ENCODE measurements at places on chromosomes 1 and 21.

- no peak for DNase-seq
These were observed 8.0 kb downstream of the BATF3 start for GRCh38 chr1:212691561-212692071.

- peak; percentile 14 for DNase-seq
These were observed 65.4 kb downstream of the RPE65 start for GRCh38 chr1:68384321-68384813.

DNA sequence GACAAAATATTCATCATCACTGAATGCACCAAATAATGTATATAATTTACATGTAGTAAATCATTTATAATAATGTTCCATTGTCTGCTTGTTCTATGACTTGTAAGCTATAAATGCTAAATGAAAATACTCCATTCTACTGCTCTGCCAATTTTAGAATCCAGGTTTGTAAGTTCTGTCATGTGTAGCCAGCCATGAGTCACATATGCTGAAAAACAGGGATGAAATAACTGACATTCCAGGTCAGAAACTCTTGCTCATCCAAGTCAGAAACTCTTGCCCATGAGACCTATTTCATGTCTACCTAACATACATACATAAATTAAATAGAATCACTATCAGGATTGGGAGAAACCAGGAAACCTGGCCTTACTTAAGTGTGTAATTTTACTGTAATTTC lies 95.6 kb downstream of the ASH1L start:
- no peak for DNase-seq

DNA sequence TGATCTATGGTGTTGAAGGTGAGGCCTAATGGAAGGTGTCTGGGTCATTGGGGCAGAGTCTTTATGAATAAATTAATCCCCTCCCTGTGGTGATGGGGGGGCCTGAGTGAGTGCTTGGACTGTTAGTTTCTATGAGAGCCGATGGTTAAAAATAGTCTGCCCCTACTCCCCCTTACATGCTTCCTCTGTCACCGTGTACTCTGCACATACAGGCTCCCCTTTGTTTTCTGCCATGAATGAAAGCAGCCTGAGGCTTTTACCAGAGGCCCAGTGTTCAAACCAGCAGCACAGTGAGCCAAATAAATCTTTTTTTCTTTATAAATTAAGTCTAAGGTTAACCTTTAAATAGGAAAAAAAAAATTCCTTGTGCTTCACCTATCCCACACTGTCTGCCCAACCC lies 657.0 kb downstream of the AMY1C start:
- DNase-seq: no peak

GRCh38 chr1:206970446-206970845 lies at the start of gene FCAMR:
FCAMR (minus strand) TSS chr1:206970460; CDS start chr1:206970125, 335 bp downstream.
- no peak for DNase-seq

DNA sequence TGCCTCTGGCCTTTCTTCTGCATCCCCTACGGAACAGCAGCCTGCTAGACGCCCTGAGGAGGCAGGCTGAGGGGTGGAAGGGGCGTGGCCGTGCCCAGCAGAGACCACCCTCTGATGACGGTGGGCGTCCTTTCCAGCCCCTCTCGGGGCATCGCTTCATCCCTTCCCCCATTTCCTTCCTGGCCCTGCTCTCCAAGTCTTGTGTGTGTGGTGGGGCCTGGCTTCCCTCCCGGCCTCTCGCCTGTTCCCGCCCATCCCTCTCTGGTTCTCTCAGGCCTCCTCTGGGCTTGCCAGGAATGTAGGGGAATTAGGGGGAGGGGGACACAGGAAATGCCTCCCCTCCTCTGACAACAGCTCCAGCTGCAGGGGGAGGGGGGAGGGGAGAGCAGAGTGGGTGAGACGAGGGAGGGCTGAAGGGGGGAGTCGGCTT lies 51.1 kb downstream of the SKI start:
- no peak for DNase-seq

DNA sequence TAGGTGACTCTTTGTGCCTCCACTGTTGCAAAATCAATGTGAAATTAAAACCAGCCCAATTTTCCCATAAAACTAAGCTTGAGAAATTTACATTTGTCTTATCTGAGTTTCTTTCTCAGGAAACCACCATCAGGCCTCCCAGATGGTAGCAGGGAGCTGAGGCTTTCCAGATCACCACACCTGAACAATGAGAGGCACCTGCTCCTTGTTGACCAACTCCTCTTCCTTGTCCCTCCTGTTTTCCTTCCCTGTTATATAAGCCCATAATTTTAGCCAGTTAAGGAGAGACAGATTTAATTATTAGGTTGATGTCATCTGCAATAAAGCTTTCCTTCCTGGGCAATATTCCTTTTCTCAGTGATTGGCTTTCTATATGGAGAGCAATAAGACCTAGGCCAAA lies 32.0 kb upstream of the C1orf185 start:
- no peak for DNase-seq

GRCh38 chr1:8439015-8439702 lies 121.2 kb downstream of the SLC45A1 start:
- DNase-seq: no peak

DNA sequence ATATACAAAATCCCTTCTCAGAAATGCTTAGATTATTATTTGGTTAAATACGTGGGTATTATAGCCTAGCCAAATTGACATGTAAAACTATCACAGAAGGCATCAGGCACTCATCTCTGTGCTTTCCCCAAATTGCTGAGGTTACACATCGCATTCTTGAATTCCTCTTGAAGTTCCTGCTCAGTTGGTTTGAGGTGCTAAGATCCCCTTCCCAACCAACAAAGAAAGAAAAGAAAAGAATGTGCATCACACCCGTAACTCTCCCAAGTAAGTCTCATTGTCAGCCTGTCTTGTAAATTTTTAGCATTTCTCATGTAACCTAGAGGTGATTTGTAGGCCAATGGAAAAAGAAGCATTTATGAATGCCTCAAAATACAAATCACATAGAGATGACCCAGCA lies 539.2 kb upstream of the PRMT6 start:
- DNase-seq: no peak

DNA sequence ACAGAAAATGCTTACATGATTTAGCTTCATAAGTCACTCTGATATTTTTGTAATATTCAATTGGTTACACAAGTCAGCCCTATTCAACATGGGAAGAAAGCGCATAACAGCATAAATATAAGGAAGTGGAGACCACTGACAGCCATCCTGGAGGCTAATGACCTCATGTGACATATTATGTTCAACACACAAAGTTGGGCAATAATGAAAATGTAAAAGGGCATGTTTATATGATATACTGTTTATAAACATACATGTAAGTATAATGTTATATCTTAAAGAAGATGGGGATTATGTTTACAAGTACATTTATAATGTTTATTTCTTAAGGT lies 30.2 kb downstream of the EVI5 start:
- no peak for DNase-seq

DNA sequence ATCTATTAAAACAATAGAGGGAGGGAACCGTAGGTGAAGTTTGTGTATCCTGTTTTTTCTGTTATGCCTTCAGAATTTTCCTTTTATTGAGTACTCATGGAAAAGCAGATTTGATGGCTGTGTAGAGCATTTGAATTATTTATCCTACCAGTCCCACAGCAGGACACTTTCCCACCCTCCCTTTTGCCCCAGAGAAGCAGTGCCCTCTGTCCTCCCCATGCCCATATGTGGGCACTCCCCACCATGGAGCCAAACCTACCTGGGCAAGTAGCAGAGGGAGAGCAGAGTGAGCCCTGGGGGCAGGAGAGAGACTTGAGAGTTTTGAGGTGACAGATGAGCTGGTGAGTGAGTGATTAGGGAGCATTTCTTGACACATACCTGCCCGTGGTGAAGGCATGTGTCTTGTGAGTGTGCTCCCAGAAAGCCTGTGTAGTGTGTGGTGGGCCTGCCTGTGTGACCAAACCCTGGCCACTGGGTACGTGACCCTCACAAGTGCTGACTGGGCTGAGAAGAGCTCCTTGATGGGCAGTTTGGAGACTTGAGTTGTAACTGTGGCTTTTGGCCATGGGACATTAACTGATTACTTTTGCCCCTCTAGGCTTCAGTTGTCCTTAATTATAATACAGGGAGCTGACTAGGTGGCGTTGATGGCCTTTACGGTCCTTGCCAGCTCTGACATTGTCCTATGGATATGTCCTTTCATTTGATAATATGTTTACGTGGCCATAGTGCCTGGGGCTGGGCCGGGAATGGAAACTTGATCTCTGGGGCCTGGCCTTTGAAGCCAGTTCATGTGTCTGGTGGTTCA lies 3.6 kb downstream of the PSEN2 start:
- no peak for DNase-seq

GRCh38 chr1:82108843-82109242 lies 308.1 kb downstream of the ADGRL2 start:
- no peak for DNase-seq

DNA sequence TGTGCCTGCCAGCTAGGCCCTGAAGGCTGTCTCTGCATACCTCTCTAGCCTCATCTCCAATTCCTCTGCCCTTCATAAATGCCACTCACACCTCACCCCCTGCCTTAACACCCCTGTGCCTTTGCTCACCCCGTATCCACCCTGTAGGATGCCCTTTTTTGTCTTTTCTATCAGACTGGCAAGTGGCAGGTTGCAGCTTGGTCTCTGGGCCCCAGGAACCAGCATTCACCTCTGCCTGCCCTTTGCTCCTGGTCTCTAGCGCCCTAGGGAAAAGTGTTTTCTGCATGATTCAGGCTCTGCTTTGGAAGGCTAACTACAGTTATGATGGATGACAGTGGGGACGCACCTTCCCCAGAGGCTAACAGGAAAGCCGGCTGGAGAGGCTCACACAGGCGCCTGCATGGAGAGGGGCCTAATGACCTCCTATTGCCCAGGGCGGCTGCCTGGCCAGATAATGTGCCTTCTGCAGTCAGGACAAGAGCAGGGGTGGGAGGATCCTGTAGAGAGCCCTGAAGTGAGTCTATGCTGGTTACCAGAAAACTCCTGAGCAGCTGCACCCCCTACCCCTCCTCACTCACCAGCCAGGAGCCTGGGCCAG lies 11.2 kb downstream of the KANK4 start:
- DNase-seq: no peak

- no peak for DNase-seq
These were observed 328.5 kb downstream of the FAM72C start for GRCh38 chr1:143643148-143643885.

GRCh38 chr1:114299331-114299975 lies 145.8 kb upstream of the SYT6 start:
- no peak for DNase-seq

DNA sequence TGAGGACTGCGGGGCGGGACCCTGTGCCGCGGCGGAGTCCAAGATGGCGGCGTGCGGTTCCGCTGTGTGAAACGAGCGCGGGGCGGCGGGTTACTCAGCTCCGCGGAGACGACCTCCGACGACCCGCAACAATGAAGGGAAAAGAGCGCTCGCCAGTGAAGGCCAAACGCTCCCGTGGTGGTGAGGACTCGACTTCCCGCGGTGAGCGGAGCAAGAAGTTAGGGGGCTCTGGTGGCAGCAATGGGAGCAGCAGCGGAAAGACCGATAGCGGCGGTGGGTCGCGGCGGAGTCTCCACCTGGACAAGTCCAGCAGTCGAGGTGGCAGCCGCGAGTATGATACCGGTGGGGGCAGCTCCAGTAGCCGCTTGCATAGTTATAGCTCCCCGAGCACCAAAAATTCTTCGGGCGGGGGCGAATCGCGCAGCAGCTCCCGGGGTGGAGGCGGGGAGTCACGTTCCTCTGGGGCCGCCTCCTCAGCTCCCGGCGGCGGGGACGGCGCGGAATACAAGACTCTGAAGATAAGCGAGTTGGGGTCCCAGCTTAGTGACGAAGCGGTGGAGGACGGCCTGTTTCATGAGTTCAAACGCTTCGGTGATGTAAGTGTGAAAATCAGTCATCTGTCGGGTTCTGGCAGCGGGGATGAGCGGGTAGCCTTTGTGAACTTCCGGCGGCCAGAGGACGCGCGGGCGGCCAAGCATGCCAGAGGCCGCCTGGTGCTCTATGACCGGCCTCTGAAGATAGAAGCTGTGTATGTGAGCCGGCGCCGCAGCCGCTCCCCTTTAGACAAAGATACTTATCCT lies 430 bp downstream of the RBM15 start:
- DNase-seq: no peak

GRCh38 chr1:53155534-53155933 lies 13.1 kb upstream of the SLC1A7 start:
- DNase-seq: no peak

DNA sequence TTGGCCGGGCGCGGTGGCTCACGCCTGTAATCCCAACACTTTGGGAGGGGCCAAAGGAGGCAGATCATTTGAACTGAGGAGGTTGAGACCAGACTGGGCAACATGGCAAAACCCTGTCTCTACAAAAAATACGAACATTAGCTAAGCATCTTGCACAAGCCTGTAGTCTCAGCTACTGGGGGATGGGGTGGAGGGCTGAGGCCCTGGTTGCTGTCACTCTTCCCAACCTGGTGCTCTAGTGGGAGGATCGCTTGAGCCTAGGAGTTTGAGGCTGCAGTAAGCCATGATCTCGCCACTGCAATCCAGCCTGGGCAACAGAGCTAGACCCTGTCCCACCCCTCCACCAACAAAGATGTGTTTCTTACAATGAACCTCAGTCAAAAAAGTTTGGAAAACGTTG lies 2.8 kb downstream of the PHGDH start:
- DNase-seq: no peak

- no peak for DNase-seq
These were observed 37.2 kb upstream of the CITED4 start for GRCh38 chr1:40899230-40899870.

DNA sequence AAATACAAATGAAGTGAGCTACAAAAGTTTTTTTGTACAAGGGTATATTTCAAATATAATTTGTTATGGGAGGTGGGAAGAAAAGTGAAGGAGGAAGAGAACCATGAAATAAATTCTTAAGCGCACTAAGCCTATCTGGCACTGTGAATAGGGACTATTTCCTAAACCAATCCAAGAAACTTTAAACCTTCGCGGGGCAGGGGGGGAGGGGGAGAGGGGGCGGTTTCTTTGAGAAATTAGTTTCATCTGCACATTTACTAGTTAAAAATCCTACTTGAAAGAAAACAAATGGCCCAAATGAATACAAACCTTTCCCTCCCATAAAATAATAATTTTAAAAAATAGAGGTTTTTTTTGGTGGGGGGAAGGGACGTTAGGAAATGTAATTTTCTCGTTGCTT lies 364 bp downstream of the GOLPH3L start:
- DNase-seq: no peak

- DNase-seq: no peak
These were observed 69.7 kb downstream of the LRRN2 start for GRCh38 chr1:204615881-204616280.

- no peak for DNase-seq
These were observed 74.6 kb downstream of the CD247 start for GRCh38 chr1:167443757-167444156.

- no peak for DNase-seq
These were observed 116.7 kb downstream of the ROR1 start for GRCh38 chr1:63890468-63890867.

DNA sequence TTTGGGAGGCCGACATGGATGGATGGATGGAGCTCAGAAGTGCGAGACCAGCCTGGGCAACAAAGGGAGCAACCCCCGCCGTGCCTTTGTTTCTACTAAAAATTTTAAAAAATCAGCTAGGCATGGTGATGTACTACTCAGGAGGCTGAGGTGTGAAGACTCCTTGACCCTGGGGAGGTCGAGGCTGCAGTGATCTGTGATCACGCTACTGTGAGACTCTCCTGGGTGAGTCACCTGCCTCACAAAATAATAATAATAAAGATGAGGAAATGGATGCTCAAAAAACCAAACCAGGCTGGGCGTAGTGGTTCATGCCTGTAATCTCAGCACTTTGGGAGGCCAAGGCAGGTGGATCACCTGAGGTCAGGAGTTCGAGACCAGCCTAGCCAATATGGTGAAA lies 19.2 kb downstream of the DSTYK start:
- no peak for DNase-seq

GRCh38 chr1:71796006-71796405 lies 486.3 kb downstream of the NEGR1 start:
- DNase-seq: no peak

GRCh38 chr1:162676087-162676486 lies 43.8 kb downstream of the DDR2 start:
- no peak for DNase-seq

Data from C1 segment of cervical spinal cord (tissue), 14 donors.